ENCODE measurements at places on chromosomes 12 and 14.

DNA sequence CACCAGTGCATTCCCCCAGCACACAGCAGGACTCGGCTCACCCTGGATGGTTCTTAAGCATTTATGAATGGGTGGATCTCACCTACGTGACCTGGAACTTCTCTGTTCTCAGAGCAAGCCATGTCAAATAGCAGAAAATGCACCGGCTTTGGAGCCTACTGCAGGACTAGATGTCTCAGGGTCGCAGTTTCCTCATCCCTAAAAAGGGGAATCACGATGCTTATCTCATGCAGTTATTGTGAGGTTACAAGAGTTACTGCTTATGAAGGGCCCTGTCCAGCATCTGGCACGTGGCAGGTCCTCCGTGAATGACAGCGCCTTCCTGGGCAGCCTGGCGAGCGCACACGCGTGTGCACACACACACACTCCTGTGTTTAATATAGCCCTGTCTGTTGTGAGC, 128.5 kb downstream of the ETV6 start:
- no peak for DNase-seq

- peak; percentile 58 for DNase-seq
These were observed 144.2 kb downstream of the PLEKHA5 start for GRCh38 chr12:19273482-19274330.

DNA sequence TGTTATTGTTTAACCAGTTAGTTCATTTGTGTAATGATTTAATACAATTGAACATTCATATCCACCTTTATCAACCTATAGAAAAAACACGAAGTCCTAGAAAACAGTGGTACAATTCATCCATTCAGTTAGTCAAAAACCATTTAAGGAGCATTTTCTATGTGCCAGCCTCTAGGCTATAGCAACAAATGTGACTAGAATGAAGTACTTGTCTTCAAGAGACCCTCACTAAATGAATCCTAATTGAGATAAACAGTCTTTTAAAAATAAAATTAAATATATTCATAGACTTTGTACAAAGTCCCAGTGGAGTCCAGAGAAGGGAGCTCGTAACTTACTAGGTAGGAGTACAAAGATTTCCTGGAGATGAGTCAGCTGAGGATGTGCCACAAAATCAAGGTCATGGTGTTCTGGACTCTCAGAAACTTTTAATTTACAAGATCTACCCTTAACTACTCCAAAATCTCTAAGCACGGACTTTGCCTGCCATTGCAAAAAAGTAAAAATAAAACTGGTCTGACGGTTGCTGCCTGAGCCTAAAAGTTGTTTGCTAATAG, 430.7 kb upstream of the DCN start:
- DNase-seq = no peak

- no peak for DNase-seq
These were observed 136.4 kb downstream of the PHLDA1 start for GRCh38 chr12:75894965-75895754.

Measured in stimulated activated CD8-positive, alpha-beta memory T cell treated with anti-CD3 and anti-CD28 coated beads, Interleukin-4, amount 100 ng/mL, for 48 hours (primary cell).